Ovary (tissue), 10 donors: ENCODE measurements at places on chromosomes 1 and 21. TPM values are rescaled to one million over a fixed set of nuclear protein-coding genes. Genes with fewer than 3 reads are reported as not detected.

Gene OR2T35
- total RNA-seq = 0.07 TPM

Gene RHEX
- not detected for total RNA-seq

DNA sequence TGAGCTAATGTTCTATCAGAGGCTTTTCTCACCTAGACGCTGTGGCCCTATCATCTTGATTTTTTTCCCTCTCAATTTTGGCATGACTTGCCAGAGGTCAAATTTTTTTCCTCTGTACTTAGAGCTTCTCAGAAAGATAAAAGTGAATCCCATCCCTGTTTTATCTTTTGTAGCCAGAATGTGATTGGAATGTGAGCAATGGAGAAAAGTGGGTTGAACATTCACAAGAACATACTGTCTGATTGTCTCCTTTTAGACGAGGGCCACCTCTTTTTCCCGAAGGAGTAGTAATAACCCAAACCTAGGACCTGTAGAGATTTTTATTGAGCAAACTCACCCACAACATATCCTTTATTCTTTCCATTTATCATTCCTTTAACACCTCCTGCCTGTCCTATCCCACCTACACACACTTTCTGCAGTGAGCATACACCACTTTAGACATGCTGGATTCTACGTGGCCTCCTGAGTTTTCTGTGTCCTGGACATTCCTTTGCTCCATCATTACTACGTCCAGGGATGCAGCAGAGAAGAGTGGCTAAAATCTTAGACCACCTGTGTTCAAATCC, 15.9 kb downstream of the S100A10 start:
- H3K36me3 ChIP-seq = no peaks in the 10 kb centered on the region
- H3K27ac ChIP-seq = no peak overlapping the region
- H3K27me3 ChIP-seq = no peaks in the 10 kb centered on the region
- DNase-seq = no peak

DNA sequence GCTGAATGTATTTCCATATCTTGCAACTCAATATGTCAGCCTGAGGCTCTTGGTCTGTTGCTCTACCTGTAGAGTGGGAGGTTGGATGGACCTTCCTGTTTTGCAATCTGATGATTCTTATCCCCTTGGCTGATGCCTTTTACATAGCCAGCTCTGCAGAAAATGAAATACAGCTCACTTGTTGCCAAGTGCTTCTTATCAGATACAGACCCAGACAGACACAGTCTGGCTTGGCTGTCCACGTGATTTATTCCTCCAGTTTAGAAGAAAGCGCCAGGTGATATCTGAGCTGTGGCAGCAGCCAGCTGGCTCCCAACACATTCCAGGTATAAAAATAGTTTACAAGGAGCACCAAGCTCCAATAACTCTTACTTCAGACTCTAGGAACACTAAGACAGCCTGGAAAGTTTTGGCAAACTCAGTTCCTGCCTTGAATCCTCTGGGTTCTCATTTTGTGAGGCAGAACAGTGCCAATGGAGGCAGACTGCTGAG, 479.2 kb upstream of the USP24 start:
- no peak for DNase-seq
- no peaks in the 10 kb centered on the region for H3K36me3 ChIP-seq
- no peak overlapping the region for H3K27ac ChIP-seq
- no peak overlapping the region for H3K4me3 ChIP-seq
- H3K4me1 ChIP-seq = peaks cover 4% of the 10 kb centered on the region
- H3K27me3 ChIP-seq = no peaks in the 10 kb centered on the region

DNA sequence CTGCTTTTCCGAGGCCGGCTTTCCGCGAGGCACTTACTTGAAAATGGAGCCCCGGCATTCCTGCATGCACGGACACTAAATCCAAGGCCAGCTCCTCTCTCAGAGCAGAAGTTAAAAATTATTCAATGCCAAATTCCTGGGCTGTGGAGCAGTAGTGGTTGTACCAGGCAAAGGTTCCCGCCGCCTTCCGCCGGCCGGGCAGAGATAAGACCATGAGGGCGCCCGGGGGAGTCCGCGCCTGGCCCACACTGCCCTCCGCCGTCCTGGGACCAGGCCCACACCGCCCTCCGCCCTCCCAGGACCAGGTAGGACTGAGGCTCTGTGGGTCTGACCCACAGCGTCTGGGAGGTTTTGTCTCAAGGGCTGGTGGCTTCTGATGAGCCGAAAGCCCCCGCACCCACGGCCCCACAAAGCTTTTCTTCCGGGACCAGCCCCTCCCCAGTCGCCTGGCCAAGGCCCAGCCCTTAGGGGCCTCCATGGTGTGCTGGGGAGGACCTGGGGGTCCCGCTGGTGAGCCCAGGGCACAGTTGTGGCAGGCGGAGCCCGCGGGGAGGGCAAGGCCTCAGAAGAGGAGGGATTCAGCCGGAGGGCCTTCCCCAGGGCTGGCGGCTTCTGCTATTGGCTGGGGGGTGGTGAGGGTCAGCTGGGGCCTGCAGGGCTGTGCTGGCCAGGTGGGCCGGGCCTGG, 12.7 kb upstream of the C1orf159 start:
- no peaks in the 10 kb centered on the region for H3K27me3 ChIP-seq
- H3K4me1 ChIP-seq = no peaks in the 10 kb centered on the region
- H3K36me3 ChIP-seq = no peaks in the 10 kb centered on the region
- H3K4me3 ChIP-seq = no peak overlapping the region

- DNase-seq = no peak
- H3K36me3 ChIP-seq = no peaks in the 10 kb centered on the region
- no peak overlapping the region for H3K27ac ChIP-seq
- no peaks in the 10 kb centered on the region for H3K27me3 ChIP-seq
Observed at GRCh38 chr1:79207786-79208185, 201.3 kb upstream of the ADGRL4 start.

DNA sequence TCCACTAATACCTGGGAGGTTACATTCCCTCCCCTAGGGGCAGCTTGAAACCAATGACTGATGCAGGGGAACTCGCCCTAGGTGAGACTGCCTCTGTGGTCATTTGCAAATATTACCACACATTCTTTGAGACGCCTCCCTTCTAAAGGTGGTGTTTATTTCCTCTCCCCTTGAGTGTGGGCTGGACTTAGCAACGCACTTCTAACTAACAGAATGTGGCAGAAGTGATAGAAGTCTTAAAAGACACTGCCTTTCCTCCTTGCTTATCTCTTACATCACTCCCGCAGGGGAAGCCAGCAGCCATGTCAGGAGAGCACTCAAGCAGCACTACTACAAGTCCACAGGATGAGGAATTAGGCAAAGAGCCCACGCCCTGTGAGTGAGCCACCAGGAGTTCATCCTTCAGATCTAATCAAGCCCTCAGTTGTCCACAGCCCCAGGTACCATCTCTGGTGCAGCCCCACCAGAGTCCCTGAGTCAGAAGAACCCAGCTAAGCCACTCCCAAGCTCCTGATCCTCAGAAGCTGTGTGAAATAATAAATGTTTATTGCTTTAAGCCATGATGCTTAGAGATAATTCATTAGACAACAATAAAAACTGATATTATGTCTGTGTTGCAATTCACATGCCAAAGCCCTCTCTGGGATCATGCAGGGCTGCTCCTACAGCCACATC, 14.8 kb upstream of the MATN1 start:
- H3K4me3 ChIP-seq = no peak overlapping the region
- H3K36me3 ChIP-seq = no peaks in the 10 kb centered on the region
- H3K27ac ChIP-seq = no peak overlapping the region
- no peaks in the 10 kb centered on the region for H3K4me1 ChIP-seq
- no peaks in the 10 kb centered on the region for H3K27me3 ChIP-seq

GRCh38 chr1:158563853-158564252, 6.5 kb downstream of the OR6P1 start:
- H3K27me3 ChIP-seq = no peaks in the 10 kb centered on the region
- no peak for DNase-seq
- H3K4me3 ChIP-seq = no peak overlapping the region
- no peaks in the 10 kb centered on the region for H3K36me3 ChIP-seq
- H3K4me1 ChIP-seq = no peaks in the 10 kb centered on the region
- H3K27ac ChIP-seq = no peak overlapping the region

DNA sequence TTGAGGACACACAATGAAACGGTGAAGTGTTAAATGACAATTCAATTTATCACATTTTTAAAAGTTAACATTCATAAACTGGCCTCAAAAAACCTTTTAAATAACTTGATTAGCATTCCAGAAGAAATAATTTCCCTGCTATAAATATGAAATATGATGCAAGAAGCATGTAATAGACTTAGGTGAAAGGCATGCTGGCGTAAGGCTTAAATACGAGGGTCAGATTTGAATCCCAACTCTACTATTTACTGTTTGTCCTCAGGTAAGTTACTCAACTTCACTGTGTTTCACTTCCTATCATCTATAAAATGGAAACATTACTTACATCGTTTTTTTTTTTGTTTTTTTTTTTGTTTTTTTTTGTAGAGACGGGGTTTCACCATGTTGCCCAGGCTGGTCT, 40.8 kb downstream of the EPRS1 start:
- H3K36me3 ChIP-seq = no peaks in the 10 kb centered on the region
- H3K4me1 ChIP-seq = no peaks in the 10 kb centered on the region
- no peak overlapping the region for H3K4me3 ChIP-seq
- H3K27me3 ChIP-seq = no peaks in the 10 kb centered on the region

GRCh38 chr1:56993475-56993874, 27.7 kb upstream of the C8B start:
- DNase-seq = no peak
- no peaks in the 10 kb centered on the region for H3K27me3 ChIP-seq
- no peaks in the 10 kb centered on the region for H3K4me1 ChIP-seq
- no peak overlapping the region for H3K27ac ChIP-seq
- H3K4me3 ChIP-seq = no peak overlapping the region

DNA sequence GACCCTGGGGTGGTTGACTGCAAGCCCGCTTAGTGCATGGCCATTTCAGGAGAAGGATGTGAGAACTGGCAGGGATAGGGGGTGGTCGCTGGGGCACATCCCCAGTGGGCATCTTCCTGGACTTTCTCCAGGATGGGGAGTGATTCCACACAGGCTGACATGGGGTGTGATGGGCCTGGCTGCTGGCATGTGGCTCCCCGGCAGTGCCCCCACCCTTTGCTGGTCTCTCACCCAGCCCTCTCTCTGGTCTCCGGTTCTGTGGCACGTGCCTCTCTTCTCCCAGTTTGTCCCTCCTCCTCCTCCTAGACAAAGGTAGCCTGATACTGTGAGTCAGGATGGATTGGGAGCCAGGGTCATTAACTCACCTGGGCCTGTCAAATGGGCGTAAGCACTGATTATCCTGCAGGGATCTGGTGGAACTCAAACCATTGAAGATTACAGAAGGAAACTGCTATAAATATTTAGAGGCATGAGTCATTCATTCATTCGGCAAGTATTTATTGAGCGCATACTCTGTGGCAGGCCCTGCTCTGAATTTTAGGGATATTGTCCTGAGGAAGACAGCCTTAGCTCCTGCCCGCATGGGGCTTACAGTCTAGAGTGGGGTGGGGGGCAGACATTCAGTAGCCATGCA, 23.6 kb upstream of the EPS8L3 start:
- peaks cover 17% of the 10 kb centered on the region for H3K4me1 ChIP-seq
- no peaks in the 10 kb centered on the region for H3K36me3 ChIP-seq
- DNase-seq = no peak
- no peaks in the 10 kb centered on the region for H3K27me3 ChIP-seq
- no peak overlapping the region for H3K27ac ChIP-seq

DNA sequence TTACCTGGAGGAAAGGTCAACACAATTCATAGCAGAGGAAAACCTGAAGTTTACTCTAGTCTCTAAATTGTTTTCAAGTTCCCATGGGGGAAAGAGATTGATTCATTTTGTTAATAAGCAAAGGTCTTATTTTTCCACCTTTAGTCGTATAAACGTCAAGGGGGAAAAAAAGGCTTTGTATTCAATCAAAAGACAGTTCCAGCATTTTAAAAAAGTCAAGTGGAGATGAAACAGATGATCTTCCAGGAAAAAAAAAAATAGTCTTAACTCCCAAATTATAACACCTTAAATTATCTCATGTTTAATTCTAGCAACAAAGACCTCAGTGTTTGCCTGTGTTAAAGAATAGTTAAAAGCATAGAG, 140.5 kb downstream of the TOMM20 start:
- H3K4me3 ChIP-seq = no peak overlapping the region
- no peaks in the 10 kb centered on the region for H3K27me3 ChIP-seq
- peak overlapping the region; percentile 44 for H3K27ac ChIP-seq
- peaks cover 19% of the 10 kb centered on the region for H3K4me1 ChIP-seq
- no peaks in the 10 kb centered on the region for H3K36me3 ChIP-seq
- DNase-seq = no peak

DNA sequence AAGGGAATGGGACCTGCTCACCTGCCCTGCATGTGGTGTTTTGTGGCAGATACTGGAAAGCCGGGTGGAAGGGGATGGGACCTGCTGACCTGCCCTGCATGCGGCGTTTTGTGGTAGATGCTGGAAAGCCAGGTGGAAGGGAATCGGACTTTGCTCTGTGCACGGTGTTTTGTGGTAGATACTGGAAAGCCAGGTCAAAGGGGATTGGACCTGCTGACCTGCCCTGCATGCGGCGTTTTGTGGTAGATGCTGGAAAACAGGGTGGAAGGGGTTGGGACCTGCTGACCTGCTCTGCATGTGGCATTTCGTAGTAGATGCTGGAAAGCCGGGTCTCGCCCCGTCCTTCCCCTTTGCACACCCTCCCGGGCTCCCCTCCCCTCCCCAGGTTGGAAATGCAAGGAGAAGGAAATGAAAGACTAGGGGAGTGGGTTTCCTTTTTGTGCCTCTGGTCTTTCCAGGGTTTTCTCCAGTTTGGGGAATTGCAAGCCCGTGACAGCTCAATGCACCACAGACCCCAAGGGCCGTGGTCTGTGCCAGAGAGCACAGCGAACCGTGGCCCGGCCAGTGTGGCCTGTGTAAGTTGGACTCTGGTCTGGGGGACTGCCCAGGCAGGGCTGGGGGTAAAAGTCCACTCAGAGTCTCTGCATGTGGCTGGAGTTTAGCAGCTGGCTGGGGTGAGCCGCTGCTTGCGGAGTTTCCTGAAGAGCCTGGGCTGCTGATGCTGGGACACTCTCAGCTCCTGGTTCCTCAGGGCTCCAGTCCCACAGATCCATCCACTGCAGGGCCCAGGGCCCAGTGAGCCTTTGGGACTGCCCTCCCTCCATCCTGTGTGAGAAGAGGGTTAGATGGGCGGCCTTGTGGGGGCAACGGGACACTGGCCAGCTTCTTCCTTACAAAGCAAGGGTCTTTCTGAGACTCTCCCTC, 105.5 kb downstream of the CRYAA start:
- H3K4me3 ChIP-seq = no peak overlapping the region
- H3K27ac ChIP-seq = no peak overlapping the region
- peaks cover 12% of the 10 kb centered on the region for H3K4me1 ChIP-seq
- no peaks in the 10 kb centered on the region for H3K36me3 ChIP-seq

GRCh38 chr1:183195142-183195574, 9.1 kb downstream of the LAMC2 start:
- H3K4me1 ChIP-seq = no peaks in the 10 kb centered on the region
- H3K27ac ChIP-seq = no peak overlapping the region
- no peak for DNase-seq
- no peaks in the 10 kb centered on the region for H3K27me3 ChIP-seq
